Right cardiac atrium (tissue), 5 donors: ENCODE measurements at places on chromosomes 7 and 10.
A peak's percentile ranks its signal among the peaks of the same experiment; 100 is the strongest.

GRCh38 chr7:111741811-111742240 lies 179.5 kb upstream of the IMMP2L start:
- DNase-seq = peak; percentile 70

DNA sequence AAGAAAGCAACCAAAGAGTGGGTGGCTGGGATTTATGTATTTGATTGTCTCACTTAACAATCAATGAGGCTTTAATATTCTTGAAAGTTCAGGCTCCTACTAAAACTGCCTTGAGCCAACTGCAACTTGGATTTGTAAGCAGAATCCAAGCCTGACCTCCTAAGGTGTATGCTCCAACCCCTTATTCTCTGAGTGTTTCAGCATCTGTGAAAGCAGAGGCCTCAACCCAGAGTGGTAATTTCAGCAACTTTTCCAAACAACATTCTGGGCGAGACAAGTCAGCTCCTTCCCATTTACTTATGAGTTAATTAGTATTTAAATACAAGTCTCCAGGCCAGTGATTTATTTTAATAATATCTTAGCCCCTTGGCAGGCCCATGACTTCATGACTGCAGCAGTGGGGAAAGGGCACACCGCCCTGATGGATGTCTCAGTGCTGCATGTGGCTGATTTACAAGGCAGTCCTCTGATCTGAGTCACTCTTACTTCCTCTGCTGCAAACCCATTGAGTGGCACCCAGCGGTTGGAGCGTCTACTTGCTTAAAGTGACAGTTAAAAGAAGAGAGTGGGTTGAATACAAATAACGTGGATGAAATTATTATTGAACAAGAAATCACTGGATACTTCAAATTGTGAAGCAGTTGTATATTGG lies 209.1 kb downstream of the TRIL start:
- peak; percentile 30 for DNase-seq

- DNase-seq = no peak
Measured at GRCh38 chr10:91416339-91416855, 6.3 kb downstream of the HECTD2 start.

DNA sequence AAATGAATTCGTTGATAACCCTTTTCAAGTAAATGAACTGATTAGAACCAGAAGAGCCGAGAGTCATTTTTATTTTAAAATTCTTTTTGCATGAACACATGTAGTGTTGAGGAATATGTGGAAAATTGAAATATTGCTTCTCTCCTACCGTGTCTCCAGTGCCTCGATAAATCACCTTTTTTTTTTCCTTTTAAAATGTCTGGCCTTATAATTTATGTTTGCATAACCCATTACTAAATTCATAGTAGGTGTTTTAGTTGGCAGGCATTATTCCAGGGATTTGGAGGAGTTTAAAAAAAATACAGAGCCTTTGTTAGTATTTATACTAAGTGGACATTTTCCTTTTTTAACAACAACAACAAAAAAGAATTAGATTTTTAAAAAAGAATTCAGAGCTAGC lies 115.6 kb downstream of the CUX1 start:
- no peak for DNase-seq

GRCh38 chr7:106583100-106583499 lies 77.9 kb downstream of the CCDC71L start:
- no peak for DNase-seq

DNA sequence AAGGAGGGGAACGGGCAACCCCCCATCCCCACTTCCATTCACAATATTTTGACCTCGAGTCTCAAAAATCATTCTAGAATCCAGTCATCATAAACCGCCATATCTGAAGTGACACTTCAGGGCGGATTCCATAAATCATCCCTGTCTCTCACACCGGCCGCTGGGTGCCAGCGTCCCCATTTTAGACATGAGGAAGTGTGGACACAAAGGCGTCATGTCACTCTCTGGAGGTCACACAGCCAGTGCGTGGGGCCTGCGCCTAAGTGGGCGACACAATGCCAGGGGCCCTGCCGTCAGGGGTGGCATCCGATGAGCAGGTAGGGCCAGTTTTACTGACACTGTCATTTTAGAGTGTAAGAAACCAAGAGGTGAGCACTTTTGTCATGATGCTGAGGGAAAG lies 19.5 kb downstream of the KCNH2 start:
- peak; percentile 79 for DNase-seq

- DNase-seq = no peak
Measured at GRCh38 chr10:110613341-110613995, 30.7 kb upstream of the RBM20 start.
